ENCODE measurements at places on chromosomes 13 and 19.

DNA sequence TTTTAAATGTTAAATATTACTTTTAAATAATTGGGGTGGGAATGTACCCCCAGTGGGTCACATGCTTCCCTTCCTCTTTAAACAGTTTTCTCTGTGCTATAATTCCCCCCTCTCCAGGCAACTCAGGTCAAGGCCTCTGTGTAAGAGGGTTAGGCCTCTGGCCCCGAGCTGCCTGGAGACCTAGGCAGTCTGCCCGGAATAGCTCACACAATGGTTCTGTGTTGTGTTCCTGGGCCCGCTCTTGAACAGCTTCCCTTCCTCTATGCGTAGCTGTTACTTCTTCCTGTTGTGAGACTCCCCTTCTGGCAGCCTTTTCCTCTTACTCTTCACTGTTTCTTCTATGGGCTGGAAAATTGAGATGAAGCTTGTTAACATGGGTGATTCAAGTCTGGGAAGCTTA lies 14.8 kb upstream of the ZNF492 start:
- peak; percentile 52 for DNase-seq

GRCh38 chr13:99501848-99502301 lies 603 bp downstream of the TM9SF2 start:
- no peak for DNase-seq

- no peak for DNase-seq
Measured at GRCh38 chr19:54551293-54551692, 22.3 kb upstream of the LILRA2 start.

DNA sequence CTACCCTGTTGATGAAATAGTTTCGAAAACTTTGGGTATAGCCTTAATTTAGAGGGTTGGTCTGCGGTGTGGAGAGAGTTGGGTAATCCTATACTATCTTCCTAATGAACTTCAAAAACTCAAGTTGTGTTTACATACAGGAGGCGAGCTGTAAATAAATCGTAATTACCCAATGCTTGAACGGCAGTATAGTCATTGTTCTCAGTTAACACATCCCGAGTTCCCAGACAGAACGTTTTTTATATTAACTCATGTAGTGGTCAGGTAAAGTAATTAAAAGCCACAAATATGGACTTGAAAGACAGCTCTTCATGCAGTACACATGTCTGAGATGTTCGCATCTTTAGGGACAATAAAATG lies 1.5 kb downstream of the PDS5B start:
- no peak for DNase-seq

- DNase-seq, result no peak
Measured at GRCh38 chr13:51674276-51674675, 90.0 kb downstream of the WDFY2 start.

DNA sequence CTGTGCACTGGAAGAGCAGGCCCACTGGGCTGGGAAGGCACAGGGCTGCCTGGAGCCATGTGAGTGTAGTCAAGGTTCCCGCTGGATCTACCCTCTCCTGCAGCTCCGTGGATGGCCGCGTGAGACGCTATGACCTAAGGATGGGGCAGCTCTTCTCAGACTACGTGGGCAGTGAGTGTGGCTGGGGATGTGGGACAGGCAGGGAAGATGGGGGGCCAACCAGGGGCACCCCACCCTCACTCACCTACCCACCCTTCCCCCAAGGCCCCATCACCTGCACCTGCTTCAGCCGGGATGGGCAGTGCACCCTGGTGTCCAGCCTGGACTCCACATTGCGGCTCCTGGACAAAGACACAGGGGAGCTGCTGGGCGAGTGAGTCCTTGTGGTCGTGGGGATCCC lies 6.1 kb downstream of the WDR83 start:
- DNase-seq, result no peak

DNA sequence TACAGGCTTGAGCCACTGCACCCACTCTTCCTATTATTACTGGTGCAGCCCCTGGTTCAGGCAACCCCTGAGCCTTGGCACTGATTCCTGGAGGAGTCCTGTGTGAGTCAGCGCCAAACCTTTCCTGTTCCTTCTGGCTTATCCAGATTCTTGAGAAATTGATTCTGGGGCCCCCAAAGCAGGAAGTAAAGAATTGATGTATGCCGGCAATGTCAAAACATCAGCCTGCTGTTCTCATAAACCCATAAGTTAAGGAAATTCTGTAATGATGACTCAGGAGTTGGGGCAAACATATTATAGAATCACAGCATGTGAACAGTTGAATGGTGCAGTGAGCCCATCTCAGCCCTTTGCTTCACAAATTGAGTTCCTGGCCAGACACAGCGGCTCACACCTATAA lies 1.4 kb upstream of the OR7G3 start:
- no peak for DNase-seq

DNA sequence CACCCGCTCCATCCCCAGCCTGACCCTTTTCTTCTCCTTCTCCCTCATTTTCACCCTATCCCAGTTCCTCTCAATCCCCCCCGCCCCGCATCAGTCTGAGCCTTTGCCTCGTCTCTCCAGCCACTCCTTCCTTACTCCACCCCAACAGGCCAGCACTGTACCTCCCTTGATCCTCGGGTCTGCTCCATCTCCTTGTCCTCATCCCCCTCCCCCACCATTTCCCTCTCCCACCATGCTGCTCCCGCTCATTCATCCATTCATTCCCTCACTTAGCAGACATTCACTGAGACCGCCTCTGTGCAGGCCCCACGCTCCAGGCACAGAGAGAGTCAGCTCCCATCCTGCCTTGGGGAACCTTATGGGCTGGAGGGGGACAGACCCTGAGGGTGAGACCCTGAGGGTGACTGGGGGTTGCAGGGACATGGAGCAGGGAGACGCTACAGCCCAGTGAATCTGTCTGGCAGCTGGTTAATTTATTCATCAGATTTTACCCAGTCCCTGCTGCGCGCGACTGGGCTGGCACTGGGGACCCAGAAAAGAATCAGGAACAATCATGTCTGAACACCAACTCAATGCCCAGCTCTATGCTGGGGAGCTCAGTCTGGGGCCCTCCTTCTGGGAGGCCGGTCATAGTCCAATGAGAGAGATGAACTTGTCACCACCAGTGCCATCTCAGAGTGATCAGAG lies 881 bp downstream of the ARHGAP33 start:
- no peak for DNase-seq

DNA sequence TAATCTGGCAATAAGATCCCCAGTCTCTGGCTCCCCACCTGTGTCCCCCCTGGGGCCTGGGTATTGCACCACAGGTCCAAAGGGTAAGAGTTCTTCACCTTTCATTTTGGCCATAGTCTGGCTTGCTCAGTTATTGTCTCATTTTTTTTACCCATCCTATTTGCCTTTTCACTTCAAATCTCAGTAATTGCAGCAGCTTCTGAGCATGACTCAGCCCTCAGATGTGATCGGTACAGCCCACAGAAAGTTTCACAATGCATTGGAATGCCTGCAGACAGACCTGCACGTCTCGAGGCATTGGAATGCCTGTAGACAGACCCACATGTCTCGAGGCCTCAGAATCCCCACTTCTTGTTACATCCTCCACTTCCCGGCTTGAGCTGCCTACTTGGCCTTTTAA lies 173.6 kb downstream of the NUFIP1 start:
- no peak for DNase-seq

GRCh38 chr19:10916602-10917001 lies 11.8 kb downstream of the YIPF2 start:
- no peak for DNase-seq

GRCh38 chr13:27463500-27463899 lies 13.1 kb upstream of the MTIF3 start:
- DNase-seq, result no peak

DNA sequence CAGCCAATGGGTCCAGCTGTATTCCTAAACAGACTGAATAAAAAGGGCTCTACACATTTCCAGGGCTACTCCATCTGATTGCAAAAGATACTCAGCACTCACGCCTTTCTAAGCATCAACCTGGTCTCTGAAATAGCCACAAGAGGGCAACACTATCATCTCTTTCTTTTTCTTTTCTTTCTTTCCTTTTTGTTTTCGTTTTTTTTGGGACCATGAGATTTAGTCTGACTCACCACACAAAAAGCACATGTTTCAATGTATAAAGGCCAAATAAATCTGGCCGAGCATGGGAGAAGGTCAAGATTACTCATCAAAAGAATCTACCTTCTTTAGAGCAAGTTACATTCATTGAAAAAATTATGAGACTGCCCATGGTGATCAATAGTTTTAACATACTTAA lies 805.6 kb upstream of the ARGLU1 start:
- DNase-seq, result no peak

GRCh38 chr13:30618930-30619279 lies 1.2 kb downstream of the USPL1 start:
- no peak for DNase-seq

DNA sequence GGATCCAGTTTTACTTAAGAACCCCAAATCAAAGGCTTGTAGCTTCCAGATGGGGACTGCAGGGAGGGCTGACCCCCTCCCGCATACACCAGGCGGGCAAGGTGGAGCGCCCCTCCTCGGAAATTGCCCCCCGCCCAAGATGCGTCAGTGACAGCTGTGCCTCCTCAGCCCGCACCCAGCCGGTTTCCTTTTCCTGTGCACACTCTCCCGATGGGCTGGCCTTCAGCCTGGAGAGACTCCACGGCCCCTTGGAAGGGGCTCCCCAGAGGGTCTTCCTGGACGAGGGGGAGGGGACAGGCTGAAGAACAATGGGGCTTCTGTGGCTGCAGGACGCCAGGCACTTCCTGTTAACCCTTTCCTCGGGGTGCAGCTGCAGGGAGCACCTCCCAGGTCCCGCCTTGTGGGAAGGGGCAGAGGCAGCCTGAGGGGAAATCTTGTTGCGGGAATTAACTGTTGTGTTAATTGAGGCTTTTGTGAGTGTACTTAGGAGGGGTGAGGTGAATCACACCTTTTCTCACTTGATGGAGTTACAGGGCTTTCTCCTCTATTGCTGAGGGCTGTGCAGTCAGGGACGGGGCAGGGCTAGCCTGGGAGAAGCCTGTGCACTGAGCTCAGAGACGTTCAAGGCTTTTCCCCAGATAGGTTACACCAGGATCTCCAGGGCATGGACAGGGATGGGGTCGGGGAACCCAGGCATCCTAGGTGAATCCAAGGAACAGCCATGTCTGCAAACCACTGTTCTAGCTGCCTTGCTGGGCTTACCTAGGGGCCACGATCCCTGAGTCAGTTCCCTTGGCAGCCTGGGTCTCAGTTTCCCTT lies 14.3 kb downstream of the IER2 start:
- peak; percentile 27 for DNase-seq

GRCh38 chr19:47157431-47158321 lies 27.0 kb downstream of the SAE1 start:
- DNase-seq, result no peak

GRCh38 chr13:36998624-36999041 lies 507 bp downstream of the ALG5 start:
- no peak for DNase-seq

DNA sequence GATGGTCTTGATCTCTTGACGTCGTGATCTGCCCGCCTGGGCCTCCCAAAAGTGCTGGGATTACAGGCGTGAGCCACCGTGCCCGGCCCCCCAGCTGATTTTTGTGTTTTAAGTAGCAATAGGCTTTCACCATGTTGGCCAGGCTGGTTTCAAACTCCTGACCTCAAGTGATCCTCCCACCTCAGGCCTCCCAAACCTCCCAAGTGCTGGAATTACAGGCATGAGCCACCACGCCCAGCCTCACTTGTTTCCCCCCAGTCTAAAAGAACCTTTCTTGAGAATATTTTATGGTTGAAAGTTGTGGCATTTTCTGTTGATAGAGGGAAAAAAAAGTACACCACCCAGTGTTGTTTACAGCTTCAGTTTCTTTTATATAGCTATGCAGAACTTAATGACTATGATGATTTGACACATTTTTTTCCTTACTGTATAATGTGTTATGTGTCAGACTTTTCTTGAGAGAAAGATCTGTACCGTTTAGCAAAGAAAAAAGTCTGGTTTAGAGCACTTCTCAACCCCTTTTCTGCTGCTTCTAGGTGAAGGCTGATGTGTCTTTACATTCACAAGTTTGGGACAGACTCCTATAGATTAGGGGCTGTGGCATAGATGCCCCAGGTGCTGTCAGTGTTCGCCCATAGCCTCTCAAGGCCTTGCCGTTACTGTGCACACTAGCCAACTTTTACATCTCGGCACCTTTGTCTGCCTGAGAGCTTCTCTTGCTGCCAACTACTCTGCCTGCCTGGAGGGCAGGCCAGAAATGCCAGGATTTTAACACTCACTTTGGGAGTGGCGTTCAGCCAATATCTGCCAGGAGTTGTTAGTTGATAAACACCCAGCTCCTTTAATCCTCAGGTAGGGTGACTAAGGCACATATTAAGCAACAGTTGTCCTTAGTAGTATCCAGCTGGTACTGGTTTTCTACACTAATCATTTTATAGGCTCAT lies 33.0 kb downstream of the KCTD4 start:
- no peak for DNase-seq

DNA sequence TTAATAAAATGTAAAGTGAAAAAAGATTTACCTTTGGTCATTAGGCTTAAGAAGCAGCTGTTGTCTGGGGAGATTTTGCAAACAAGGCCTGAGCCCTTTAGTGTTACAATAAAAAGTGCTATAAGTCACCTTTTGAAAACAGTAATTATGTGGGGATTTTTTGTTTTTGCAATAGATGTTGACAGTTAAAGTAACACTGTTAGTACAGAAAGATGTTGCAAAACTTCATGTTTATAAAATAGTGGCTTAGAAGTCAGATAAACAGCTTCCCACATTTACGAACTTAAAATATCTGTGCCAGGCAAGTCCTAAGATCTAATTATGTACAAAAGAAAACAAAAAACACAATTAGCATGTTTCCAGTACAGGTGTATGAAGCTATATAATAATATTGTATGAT lies 138.0 kb upstream of the IRS2 start:
- DNase-seq, result no peak

GRCh38 chr13:112783978-112784371 lies 94.1 kb downstream of the ATP11A start:
- no peak for DNase-seq

DNA sequence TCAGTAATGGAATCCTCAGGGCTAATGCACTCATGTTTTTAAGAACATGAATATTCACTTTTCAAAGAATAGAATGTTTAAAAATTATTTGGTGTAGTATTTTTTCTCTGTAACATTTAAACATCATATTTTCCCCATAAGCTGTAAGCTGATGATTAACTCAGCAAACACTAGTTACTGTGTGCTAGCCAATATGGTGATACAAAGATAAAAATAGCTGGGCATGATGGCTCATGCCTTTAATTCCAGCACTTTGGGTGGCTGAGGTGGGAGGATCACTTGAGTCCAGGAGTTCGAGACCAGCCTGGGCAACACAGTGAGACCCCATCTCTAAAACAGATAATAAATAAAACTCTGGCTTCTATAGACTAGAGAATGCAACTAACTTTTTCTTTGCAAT lies 13.2 kb downstream of the RNF17 start:
- no peak for DNase-seq

GRCh38 chr13:94176561-94176960 lies 302.9 kb downstream of the DCT start:
- no peak for DNase-seq

DNA sequence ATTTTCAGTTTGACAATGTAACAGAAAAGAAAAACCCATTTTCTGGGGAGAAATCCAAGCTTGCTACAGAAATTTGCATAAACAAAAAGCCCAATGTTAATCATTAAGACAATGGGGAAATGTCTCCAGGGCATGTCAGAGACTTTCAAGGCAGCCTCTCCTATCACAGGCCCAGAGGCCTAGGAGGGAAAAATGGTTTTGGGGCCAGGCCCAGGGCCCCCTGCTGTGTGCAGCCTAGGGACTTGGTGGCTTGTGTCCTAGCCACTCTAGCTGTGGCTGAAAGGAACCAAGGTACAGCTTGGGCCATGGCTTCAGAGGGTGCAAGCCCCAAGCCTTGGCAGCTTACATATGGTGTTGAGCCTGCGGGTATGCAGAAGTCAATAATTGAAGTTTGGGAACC lies 8.0 kb upstream of the TEX30 start:
- DNase-seq, result no peak
